ENCODE measurements at places on chromosomes 6 and 20.

- DNase-seq = no peak
These were observed 41.7 kb downstream of the PLN start for GRCh38 chr6:118589649-118590365.

GRCh38 chr6:139909992-139910391 lies 535.5 kb upstream of the CITED2 start:
- no peak for DNase-seq

DNA sequence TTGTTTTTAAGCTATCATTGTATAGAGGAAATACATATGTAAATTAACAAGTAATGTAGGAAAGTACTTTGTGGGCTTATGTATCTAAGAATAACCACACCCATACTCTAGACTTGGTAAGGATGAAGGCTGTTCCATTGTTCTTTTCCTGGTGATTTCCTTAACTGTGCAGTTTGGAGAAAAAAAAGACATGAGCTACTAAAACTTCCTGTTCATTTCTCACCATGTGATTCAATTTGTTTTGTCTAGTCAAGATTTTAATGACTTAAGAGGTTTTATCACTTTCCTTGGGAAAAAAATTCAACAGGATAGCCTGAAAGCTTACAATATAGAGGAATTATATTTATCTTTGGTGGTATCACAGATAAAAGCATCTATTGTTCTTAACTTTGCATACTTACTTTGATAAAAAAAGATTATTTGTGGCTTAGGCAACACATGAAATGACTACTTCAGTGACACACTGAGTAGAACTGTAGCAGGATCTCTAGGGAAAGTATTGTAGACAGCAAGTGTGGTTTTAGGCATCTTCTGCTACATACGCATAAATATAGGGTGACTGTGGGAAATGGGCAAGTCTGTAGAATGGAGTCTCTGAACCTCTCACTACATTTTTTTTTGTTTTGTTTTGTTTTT lies 80.3 kb downstream of the GJA1 start:
- DNase-seq = no peak

GRCh38 chr6:3538536-3538935 lies 81.7 kb upstream of the SLC22A23 start:
- DNase-seq = no peak

DNA sequence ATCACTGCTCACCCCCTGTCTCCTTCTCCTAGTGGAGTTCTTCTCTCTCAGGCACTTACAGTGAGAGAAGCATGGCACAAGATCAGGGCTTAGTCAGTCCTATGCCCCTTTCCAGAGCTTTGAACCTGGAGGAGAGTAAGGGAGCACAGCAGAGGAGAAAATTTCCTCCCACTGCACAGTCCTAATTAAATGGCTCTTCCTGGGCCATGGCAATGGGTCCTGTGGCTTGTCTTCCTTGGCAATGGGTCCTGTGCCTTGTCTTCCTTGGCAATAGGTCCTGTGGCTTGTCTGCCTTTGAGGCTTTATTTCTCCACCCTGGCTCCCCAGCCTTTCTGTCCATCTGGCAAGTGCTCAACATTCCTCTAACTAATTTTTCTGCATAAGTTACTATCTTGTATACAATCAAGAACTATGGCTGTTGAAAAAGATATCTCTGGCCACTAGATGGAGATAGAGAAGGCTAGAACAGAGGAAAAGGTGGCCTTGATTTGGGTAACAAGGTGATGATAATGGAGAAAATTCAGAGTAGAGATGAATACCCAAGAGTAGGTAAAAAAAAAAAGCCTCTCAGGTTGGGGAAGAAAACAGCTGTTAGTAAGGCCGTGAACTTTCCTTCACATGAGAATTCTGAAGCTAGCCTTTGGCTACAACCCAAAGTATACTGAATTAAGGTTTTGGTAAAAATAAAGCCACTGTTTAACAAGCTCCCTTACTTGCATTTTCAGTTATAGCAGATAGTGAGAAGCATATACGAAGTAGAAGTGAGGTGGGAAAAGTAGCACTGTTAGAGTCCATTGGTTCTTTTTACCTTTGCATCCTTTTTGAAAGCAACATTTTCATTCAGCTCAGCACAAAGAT lies 504.9 kb downstream of the DOK5 start:
- DNase-seq = peak; percentile 5

DNA sequence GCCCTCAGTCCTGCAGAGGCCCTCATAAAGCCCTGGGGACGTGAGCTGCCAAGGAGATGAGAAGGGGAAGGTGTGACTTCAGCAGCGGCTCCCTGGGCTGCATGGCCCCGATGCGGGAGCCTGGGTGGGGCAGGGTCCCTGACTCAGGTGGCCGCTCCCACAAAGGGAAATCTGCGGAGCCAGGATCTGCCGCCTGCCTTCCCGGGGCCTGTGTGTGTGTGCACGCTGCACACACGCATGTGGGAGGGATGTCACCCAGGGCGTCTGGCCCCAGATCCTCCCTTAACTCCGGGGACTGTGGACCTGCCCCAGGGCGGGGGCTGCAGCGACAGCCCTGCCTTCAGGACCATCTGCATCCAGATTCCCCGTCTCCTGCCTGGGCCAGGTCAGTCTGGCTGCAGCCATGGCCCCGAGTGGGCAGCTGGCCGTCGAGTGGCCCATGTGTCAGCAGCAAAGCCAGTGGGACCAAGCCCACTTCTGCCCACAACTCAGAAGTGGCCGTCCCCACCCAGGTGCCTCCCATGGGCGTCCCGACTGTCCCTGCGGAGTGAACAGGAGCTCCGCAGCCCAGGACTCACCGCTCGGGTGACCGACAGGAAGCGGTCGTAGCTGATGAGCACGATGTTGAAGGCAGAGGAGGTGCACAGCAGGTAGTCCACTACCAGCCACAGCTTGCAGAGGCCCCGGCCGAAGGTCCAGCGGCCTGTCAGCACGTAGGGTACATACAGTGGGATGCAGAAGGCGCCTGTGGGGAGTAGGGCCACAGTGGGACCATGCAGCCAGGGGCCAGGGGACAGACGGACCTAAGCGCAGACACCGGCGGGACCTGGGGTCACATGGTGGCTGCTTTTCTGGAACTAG lies 1.9 kb downstream of the HRH3 start:
- no peak for DNase-seq

GRCh38 chr6:109164331-109164730 lies 69.0 kb downstream of the CEP57L1 start:
- DNase-seq = no peak

GRCh38 chr20:1838556-1839279 lies 56.5 kb upstream of the SIRPA start:
- no peak for DNase-seq

- DNase-seq = no peak
These were observed 45.0 kb downstream of the CDS2 start for GRCh38 chr20:5171790-5172164.

GRCh38 chr20:3927486-3928291 lies 38.5 kb downstream of the PANK2 start:
- no peak for DNase-seq

GRCh38 chr6:142195862-142196541 lies 48.9 kb downstream of the VTA1 start:
- no peak for DNase-seq

DNA sequence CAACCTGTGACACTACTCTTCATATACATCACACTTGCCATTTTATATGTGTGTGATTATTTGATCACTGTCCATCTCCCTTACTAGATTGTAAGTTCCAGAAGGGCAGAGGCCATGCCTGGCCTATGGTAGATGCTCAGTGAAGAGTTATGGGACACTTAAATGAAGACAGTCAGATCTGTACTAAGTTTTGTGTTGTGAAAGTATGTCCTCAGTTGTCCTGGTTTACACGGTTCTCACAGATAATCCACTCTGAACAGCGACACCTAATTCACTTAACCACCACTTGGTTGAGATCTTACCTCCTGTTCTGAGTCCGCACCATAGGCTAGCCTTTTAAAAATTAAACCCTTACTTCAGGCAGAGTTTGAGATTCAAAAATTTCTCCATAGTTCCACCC lies 434.1 kb upstream of the SOX4 start:
- DNase-seq = no peak

- DNase-seq = no peak
These were observed 26.5 kb upstream of the RNF24 start for GRCh38 chr20:4041748-4042411.

DNA sequence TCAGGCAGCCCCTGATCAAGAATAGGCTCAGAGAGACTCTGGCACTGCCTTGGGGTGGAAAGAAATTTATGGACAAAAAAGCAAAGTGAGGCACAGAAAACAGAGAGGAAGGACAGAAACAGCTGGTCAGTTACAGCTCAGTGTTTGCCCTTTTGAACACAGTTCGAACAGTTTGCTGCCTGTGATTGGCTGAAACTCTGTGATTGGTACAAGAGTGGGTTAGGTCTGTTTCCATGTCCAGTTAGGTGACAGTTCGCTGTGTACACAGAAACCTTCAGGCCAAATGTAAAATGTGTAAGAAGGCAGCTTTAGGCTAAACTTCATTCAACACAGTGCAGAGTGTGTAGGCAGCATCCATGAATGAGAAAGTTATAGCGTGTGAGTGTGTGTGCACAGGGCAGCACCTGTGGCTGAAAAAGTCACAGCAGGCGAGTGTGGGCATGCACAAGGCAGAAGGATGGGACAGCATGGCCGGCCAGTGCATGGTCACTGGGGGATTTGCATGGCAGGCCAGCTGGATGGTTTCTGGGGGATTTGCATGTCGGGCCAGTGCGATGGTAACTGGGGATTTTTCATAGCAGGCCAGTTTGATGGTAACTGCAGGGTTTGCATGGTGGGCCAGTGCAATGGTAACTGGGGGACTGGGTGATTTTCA lies 75.4 kb upstream of the FRMD1 start:
- no peak for DNase-seq

- no peak for DNase-seq
These were observed 291.2 kb downstream of the PHACTR1 start for GRCh38 chr6:13007744-13008143.

GRCh38 chr20:33649201-33649681 lies 12.9 kb upstream of the C20orf144 start:
- no peak for DNase-seq

DNA sequence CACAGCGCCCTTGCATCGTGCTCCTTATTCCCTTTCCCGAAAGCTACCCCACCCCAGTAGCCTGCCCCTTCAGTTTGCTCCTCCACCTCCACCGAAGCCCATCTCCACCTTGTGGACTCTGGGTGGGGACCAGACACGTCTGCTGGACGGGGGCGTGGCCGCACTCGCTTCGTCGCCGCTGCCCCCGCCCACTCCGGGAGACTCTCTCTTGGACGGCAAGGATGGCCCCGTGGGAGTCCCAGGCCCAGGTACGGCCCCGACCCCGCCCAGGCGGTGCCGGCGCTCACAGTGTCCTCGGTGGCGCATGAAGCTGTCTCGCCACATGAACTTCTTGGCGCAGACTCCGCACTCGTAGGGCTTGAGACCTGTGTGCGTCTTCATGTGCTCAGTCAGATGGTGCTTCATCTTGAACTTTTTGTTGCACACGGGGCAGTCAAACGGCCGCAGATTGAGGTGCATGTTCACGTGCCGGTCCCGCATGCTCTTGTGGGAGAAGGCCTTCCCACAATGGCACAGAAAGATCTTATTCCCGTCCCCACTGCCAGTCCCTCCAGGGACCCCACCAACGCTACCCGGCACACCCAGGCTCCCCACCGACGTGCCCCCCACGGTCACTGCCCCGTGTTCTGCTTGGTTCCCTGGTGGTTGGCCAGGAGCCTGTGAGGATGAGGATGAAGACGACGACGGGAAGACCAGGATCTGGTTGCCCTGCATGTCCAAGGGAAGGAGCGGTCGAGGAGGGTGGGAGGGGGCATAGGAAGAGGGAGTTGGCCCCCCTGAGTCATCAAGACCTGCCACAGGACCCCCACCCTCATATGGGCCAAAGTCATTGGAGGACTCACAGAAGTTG lies 1.3 kb upstream of the TAPBP start:
- DNase-seq = peak; percentile 7

DNA sequence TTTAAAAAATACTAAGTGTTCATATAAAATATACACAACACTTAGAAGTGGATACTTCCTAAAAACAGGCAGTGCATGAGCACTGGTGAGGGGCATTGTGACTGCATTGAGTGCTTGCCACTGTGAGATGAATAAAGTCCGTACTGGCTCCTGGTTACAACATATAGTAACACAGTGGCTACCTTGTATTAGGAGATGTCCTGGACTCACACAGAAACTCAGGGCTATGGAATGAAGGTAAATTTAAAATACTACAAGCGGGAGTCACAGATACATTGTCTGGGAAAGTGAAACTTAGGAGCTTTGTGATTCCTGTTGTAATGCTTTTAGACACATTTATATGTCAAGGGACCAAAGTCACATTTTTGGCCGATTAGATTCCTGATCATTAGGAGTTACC lies 36.5 kb upstream of the HLA-G start:
- no peak for DNase-seq

- DNase-seq = no peak
These were observed 315.2 kb upstream of the SOX4 start for GRCh38 chr6:21278375-21278745.

DNA sequence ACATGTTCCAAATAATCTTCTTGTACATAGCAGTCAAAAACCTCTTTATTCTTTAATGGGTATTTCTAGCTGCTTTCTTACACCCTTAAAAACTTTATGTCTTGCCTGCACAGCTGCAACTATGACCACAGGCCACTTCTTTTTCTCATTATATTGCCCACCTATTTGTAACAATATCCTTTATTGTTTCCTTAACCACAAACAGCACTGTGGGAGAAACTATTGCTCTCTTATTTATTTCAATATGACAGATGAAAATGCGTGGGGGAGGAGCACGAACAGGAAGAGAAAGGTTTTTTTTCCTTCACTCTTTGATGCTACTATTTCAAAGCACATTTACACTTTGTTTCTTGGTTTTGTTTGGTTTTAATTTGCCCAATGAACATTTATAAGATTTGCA lies 253.5 kb downstream of the GJA1 start:
- DNase-seq = no peak

GRCh38 chr6:36129941-36130666 lies at the start of gene MAPK13:
MAPK13 (plus strand) TSS chr6:36130513; CDS start chr6:36130583, 70 bp downstream.
- DNase-seq = peak; percentile 67

GRCh38 chr6:26185004-26185403 lies 97.8 kb downstream of the HFE start:
- no peak for DNase-seq

DNA sequence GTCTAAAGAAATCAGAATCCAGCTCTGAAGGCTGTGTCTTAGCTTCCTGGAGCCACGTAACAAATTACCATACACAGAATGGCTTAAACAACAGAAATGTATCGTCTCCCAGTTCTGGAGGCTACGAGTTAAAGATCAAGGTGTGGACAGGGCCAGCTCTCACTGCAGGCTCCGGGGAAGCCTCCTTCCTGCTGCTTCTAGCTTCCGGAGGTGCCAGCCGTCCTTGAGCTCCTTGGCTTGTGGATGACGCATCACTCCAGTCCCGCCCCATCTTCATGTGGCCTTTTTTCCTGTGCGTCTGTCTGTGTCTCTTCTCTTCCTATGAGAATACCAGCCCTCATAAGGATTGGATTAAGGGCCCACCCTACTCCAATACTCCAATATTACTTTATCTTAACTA lies 319.1 kb upstream of the QKI start:
- no peak for DNase-seq

GRCh38 chr6:9347608-9348007 lies 912.3 kb upstream of the SLC35B3 start:
- DNase-seq = no peak

- no peak for DNase-seq
These were observed 20.6 kb downstream of the SMPDL3A start for GRCh38 chr6:122809691-122810090.

- DNase-seq = no peak
These were observed 53.0 kb upstream of the AIG1 start for GRCh38 chr6:143007646-143008045.

All from GM13977 (cell line).